ENCODE measurements at places on chromosomes 7 and 10.

GRCh38 chr7:81956520-81956919 lies 186.7 kb upstream of the HGF start:
- DNase-seq: no peak

DNA sequence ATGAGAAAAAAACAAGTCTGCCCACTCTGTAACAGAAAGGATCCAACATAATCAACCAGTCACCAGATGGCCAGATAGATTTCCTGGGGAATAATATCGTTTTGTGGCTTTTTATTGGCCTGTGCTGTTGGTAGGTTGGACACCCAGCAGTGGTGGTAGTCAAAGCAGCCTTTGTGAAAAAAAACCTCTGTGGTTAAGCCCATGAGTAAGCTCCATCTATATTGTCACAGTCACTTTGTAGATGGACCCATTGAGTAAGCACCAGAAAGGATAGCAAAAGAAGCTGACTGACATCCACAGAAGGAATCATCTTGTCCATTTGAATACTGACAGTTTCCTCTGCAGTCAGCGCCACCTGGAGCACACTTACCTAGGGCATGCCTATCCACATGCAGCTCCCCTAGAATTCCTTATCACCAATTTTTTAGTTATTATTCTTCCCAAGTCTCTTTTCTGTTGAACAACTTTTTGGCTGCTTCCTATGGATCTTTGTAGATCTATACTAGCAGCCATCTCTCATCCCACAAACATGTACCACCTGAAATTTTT lies 96.9 kb downstream of the IQUB start:
- no peak for DNase-seq

DNA sequence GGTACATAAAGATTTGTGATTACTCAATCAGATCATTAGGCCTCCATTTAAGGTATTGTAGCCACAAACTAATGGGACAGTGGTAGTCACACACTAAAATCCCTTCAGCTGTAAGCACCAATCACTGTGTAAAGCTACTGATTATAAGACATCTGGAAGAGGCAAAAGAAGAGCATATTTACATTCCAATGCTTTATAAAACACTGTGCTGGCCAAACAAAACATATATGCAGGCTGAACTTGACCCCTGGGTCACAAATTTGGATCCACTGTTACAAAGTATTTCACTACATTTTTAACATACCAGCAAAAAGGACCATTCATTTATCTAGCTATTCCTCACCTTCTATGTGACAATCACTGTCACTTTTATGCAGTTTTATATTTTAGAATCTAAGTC lies 41.4 kb upstream of the ANLN start:
- no peak for DNase-seq

DNA sequence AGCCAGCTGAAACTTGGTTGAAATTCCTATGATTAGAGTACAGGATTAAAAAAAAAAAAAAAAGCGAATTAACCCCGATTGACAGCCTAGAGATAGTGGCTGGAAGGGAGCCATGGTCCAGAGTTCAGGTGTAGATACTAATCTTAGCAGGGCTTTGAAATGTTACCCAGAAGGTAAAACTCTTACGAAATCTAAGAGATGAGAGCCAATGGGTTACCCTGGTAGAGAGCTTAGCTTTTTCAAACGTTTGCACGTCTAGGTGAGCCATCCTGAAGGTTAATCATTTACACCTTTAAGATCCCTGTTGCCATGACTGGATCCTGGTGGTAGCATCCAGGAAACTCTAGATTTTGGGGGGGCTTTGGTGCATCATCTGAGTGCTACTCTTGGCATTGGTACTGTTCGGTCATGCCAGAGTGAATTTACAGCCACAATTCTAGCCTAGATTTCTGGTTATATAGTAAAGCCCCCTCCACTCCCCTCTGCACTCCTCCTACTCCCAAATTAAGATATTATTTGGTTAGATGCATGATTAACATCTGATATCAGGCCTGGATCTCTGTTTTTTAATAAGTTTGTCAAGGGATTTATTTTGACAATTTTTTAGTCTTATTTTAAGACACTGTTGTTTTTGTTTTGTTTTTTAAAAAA lies 1.2 kb downstream of the AGFG2 start:
- DNase-seq: no peak

DNA sequence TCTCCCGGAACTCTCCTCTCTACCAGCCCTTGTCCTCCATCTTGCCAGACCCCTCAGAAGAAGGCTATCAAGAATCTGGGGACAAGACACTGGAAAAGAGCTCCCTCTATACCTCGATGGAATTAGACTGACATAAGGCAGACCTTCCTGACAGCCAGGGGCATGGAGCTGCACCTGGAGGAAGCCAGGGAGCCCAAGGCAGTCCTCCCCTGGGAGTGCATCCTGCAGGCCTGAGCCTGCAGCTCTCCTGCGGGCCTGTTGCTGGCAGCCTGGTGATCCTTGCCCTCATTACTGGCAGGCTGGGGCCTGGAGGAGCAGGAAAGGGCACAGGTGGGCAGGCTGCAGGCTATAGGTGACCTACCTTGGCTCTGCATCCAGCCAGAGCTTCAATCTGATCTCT lies 323.4 kb downstream of the GRID1 start:
- no peak for DNase-seq

DNA sequence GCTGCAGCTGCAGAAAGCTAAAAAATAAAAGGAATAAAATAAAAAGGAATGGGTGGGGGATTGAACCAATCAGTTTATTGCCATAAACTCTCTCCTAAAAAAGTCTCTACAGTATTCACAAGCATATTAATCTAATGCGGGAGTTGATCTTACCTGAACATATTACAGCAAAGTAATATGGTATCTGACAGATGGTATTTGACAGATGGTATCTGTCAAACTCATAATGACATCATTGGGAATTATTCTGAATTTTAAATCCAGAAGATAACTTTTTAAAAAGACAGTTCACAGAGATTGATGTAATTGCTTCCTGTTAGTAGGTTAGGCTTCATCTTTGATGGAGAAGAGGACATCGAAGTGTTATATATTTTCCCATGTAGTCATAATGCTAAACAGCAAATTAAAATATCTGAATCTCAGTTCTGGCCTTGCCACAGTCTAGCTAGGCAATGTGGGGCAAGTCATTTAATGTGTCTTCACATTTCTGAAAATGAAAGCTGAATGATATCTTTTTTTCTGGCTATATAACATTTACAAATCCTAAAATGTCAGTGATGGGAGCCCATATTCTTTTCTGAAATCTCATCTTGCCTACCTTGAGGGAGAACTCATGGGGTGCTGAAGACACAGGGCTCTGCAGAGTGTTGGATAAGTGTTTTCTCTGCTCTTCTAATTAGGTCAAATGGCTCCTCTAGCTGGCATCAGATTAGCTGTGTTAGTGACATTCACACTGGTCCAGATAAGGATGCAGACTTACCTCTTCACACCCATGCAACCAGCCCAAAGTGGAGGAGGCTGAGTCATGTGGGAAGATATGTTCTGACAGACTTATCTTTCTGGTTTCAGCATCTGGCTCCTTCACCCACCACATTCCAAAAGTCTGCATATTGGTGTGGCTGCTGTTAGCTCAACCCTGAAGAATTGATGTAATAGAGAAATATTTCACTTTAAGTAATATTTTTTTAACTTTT lies 2.1 kb upstream of the LIPM start:
- no peak for DNase-seq

DNA sequence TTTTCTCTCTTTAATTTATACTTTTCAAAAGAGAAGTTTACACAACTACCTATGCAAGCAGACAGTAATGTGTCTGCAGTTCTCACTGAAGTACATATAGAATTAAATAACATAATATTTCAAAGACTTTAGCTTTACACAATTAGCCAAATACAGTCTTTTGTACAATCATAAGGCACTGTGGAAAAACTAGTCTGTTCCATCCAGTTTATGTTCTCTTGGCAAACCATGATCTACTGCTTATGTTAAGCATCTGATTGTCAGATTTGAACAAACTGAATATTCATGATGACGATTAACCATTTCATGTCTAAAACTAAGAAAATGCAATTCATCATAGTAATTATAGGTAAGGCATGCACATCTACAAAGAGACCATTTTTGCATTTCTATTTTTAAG lies 842 bp downstream of the SEMA3A start:
- DNase-seq: no peak

- no peak for DNase-seq
Measured at GRCh38 chr7:115435178-115435577, 513.3 kb downstream of the MDFIC start.

GRCh38 chr10:21502348-21502740 lies 23.1 kb downstream of the SKIDA1 start:
- DNase-seq: no peak

- DNase-seq: no peak
Measured at GRCh38 chr7:90180011-90180585, 25.8 kb downstream of the STEAP1 start.

DNA sequence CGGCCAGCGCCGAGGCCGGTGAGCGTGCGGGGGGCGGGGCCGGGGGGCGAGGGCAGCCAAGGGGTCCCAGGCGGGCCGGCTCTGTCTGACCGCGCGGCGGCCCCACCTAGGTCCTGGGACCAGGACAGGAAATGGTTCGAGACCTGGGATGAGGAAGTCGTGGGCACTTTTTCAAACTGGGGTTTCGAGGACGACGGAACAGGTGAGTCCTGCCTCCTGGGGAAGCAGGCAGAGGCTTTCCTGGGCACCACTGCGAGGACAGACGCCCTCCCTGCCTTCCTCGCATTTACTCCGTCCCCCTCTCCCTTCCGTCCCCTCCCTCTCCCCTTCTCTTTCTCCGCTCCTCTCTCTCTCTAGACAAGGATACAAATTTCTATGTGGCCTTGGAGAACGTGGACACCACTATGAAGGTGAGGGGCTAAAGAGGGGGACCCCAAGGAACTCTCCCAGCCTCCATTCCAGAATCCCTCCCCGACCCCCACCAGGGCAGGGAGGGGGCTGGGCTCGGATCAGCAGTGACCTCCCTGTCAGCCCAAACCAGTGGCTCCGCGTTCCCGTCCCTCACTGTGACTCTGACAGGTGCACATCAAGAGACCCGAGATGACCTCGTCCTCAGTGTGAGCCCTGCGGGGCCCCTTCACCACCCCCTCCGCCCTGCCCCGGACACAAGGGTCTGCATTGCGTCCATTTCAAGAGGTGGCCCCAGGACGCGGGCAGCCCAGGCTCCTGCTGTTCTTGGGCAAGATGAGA lies 2.6 kb upstream of the MUC12 start:
- no peak for DNase-seq

- DNase-seq: no peak
Measured at GRCh38 chr7:45894665-45895062, 6.4 kb downstream of the IGFBP1 start.

- no peak for DNase-seq
Measured at GRCh38 chr7:43931346-43931745, 5.1 kb downstream of the UBE2D4 start.

GRCh38 chr10:132912713-132913558 lies 29.4 kb downstream of the CFAP46 start:
- DNase-seq: no peak

DNA sequence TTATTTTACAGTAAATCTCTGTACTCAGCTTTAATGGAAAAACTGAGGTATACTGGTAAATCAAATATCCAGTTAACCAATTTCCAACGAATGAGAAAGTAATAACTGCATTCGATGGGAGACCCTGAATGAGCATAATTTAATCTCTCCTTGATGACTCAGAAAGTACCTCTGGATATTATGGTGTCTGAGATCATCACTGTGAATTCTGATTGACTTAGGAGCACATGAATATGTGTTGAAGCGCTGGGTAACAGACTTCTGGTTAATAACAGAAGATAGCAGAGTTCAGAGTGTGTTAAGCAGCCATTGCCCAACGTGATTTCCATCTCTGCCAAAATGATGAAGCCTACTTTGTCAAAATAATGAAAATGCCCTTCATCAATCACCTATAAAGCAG lies 116.6 kb downstream of the NRP1 start:
- no peak for DNase-seq

DNA sequence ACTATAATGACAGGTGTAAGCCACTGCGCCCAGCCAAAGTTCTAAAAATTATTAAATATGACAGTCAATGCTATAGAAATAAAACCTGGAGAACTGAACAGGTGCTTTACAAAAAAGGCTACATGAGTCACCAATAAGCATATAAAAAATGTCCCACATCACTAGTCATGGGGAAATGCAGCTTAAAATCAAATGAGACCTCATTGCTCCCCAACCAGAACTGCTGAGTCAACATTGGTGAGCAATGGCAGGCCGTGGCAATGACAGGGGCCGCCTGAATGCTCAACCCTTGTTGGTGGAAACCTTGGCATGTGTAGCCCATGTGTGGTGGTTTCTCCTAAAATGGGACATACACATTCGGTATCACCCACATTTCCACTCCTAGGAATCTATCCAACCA lies 352.3 kb upstream of the KLF6 start:
- DNase-seq: no peak

DNA sequence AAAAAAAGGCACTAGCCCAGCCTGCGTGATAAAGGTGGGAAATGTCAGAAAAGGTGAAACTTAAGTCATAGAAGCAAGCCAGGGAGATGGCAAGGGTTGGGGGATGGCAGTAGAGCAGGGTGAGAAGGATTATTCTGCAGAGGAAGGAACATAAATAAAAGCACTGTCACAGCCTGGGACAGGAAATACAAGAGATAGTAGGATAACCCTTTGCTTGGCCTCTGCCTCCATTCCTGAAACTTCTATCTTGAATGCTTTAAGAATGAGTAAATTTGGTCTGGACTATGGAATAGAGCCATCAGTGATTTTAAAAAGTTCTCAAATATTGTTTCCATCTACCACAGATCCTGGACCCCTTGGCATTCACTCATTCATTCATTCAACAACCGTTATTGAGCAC lies 50.0 kb downstream of the ABCC2 start:
- DNase-seq: no peak

DNA sequence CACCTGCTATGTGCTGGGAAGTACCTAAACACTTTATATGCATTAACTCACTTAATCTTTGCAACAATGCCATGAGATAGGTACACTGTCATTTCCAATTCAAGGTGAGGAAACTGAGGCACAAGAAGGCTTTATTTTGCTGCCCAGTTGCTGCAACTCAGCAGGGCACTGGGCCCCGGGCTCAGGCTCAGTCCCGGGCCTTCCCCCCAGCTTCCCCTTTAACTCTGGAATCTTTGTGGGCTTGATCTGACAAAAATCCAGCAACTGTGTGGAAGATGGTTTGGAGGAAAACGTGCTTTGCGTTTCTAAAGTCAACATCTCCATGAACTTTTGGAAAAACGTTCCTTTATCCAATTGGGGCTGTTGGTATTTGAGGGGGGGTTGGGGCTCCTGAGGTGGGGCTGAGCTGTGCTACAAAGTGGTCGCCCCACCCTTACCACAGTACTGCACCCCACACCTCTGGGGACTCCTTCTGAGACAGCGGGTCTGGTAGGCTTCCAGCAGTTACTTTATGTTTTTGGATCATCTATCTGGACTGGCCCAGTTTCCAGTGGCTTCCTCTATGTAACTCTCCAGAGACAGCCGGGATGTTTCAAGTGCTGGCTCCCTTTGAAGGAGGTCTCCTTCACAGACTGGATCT lies 40.5 kb upstream of the CAMK1D start:
- no peak for DNase-seq
